D341Med (cell line): ENCODE measurements at places on chromosomes 3 and 15.

DNA sequence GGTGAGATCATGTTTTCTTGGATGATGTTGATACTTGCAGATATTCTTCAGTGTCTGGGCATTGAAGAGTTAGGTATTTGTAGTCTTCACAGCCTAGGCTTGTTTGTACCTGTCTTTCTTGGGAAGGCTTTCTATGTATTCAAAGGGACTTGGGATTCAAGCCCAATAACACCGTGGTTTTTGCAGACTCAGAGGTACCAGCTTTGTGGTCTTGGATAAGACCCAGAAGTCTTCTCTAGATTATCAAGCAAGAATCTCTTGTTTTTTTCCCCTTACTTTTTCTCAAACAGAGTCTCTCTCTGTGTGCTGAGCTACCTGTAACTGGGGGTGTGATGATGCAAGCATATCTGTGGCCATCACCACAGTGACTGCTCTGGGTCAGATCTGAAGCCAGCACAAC, 42.7 kb upstream of the CCK start:
- no peak for DNase-seq

- DNase-seq, result no peak
Measured at GRCh38 chr3:16402451-16402850, 111.0 kb downstream of the RFTN1 start.

DNA sequence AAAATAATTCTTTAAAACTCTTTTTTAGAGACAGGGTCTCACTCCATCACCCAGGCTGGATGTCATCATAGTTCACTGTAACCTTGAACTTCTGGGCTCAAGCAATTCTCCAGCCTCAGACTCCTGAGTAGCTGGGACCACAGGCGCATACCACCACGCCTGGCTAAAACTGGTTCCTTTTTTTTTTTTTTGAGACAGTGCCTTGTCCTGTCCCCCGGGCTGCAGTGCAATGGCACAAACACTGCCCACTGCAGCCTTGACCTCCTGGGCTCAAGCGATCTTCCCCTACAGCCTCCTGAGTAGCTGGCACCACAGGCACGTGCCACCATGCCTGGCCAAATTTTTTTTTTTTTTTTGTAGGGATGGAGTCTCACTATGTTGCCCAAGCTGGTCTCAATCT, 23.7 kb upstream of the FURIN start:
- no peak for DNase-seq

GRCh38 chr15:52636459-52636858, 42.7 kb downstream of the ATOSA start:
- DNase-seq, result no peak

- no peak for DNase-seq
Measured at GRCh38 chr3:170058127-170058526, 20.3 kb downstream of the GPR160 start.

DNA sequence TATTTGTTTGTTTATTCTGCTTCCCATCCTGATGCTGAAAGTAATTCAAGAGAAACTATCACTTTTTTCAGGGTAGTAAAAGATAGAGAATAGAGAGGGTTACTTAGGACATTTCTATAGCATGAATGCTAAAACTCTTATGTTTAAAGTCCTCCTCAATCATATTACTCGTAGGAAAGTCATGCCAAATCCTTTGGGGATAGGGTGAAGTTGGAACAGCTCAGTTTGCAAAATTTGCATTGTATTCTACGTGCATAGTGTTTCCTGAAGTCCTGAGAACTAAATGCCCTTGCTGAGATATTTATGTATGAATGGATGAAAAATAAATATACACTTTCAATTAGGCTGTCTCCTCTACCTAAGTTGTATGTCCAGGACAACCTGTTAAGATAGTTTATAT, 14.6 kb downstream of the PLSCR5 start:
- DNase-seq, result no peak
